ENCODE measurements at places on chromosomes 7 and 10. TPM values are rescaled to one million over a fixed set of nuclear protein-coding genes. Genes with fewer than 3 reads are reported as not detected.

WAPL gene
- 16.5 TPM for total RNA-seq

SAMD9L gene
- 0.45 TPM for total RNA-seq

KCP gene
- 0.22 TPM for total RNA-seq

GRID2IP gene
- not detected for total RNA-seq

TEX47 gene
- total RNA-seq = not detected

ZNF503 gene
- total RNA-seq = 8.8 TPM

CALHM3 gene
- 0.22 TPM for total RNA-seq

CALML3 gene
- not detected for total RNA-seq
